Frontal cortex (tissue), 4 donors: ENCODE measurements at places on chromosomes 11 and 22.

GRCh38 chr11:97460091-97460490 lies 1070.3 kb downstream of the JRKL start:
- DNase-seq: no peak

GRCh38 chr11:14261066-14261465 lies 97.9 kb downstream of the RRAS2 start:
- DNase-seq: no peak

DNA sequence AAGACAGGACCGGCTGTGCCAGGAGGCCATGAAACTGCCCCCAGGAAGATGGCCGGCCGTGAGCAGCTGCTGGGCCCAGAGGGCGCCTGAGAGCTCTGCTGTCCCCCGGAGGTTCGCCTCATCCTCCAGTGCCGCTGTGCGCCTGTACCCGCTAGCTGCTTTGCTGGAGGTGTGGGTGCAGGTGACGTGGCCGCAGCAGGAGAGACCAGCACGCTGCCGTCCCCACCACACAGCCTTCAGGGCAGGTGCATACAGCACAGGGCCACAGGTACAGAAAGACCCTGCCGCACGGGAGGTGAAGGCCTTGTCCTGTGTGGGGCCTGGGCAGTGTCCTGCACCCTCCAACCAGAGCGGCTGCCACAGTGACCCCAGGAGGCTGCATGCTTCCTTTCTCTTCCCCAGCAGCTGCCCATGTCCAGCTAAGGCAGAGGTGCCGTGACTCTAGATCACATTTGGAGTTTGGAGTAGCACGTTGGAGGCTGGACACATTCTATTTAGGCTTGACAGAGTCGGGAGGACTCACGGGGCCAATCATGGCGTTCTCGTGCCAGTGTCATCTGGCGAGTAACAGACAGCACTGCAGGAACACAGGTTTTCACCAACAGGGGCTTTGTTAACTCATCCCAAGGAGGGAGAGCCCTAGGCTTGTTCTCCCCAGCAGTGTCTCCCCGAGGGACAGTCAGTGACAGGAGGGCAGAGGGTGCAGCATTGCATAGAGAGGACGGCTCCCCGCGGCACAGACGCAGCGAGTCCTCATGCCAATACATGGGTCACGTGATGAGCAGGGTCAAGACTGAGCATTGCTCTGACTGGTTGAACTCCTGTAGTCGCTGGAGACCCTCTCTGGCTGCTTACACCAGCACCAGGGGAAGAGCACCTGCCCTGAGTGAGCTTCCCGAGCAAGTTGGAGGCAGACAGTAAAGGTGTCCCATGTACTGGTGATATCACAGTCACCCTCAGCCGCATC lies 18.7 kb upstream of the PANX2 start:
- no peak for DNase-seq

DNA sequence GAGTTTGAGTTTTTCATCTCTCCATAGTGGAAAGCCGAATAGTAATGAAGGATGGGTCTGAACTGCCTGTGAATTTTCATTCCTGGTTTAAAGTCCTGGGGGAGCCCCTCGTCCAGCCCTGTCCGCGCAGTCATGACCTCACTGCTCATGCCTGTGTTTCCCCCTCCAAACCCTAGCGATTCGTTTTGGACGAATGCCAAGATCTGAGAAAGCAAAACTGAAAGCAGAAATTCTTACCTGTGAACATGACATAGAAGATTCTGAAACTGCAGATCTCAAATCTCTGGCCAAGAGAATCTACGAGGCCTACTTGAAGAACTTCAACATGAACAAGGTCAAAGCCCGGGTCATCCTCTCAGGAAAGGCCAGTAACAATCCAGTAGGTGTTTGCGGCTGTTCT lies 30.5 kb downstream of the CDPF1 start:
- DNase-seq: no peak

DNA sequence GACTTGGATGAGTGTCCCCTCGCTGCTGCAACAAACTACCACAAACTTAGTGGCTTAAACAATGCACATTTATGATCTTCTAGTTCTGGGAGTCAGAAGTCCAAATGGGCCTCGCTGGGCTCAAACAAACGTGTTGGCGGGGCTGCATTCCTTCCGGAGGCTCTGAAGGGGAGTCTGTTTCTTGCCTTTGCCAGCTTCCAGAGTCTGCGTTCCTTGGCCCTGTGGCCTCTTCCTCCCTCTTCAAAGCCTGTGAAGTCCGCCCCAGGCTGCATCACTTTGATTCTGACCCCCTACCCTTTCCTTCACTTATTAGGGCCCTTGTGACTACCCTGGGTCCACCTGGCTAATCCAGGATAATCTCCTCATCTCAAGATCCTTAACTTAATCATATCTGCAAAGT lies 80.3 kb upstream of the NECTIN1 start:
- no peak for DNase-seq

DNA sequence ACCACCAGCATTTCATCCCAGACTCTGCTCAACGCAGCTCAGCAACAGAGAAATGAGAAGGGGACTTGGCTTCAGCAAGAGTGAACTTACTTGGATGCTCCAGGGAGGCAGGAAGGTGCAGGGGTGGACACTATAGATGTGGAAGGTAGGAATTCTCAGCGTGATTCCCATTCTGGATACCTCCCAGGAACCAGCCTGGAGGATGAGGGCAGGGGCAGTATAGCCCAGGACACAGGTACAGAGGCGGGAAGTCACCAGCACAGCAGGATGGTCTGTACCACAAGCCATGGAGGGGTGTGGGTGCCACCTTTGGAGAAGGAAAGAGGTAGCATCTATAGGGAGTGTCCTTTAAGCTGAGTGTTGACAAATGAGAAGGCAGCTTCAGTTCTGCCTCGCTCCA lies 1275.2 kb downstream of the TBC1D22A start:
- DNase-seq: no peak

DNA sequence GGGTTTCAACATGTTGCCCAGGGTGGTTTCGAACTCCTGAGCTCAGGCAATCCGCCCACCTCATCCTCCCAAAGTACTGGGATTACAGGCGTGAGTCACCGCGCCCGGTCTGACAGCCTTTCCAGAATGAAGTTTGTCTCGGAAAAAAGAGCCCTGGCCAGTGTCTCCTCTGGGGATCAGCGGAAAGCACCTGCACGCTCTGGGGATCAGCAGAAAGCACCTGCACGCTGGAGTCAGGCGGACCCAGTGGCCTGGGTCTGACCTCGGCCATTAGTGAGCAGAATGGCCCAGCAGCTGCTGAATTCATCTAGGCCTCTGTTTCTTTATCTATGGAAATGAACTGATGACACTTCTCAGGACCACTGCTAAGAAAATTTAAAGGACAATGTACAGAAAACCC lies 10.5 kb upstream of the TESMIN start:
- no peak for DNase-seq

DNA sequence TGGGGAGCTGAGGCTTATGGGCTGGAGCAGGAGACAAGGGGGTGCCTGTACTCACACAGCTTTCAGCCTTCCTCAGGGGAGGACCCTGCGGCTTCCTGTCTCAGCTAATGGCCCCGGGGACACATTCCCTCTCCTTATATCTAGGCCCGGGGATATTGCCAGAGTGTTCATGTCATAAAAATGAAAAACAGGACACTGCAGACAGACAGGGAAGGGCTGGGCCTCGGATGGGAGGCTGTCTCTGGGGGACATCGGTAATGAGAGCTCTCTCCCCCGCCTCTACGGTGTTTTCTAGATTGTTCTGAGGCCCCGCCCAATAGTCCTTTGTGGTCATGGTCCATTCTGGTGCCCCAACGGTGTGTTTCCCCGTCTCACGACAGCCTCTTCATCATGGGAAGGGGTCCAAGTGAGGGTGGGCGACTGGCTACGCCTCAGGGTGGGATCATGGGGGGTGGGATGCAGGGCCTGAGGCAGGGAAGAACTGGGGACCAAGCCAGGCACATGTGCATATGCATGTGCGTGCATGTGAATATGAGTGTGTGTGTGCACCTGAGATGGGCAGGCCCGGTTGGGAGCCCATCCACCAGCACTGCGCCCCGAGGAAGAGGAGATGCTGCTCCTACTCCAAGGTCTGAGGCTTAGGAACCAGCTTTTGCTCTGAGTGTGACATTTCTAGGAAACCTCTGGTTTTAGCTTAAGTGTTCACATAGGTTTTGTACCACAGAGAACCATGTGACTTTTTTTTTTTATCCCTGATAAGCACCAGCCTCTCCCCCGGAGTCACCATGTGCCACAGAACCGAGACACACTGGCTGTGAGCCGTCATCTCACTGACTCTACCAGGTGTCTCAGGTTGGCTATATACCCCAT lies 5.3 kb downstream of the ARVCF start:
- no peak for DNase-seq

DNA sequence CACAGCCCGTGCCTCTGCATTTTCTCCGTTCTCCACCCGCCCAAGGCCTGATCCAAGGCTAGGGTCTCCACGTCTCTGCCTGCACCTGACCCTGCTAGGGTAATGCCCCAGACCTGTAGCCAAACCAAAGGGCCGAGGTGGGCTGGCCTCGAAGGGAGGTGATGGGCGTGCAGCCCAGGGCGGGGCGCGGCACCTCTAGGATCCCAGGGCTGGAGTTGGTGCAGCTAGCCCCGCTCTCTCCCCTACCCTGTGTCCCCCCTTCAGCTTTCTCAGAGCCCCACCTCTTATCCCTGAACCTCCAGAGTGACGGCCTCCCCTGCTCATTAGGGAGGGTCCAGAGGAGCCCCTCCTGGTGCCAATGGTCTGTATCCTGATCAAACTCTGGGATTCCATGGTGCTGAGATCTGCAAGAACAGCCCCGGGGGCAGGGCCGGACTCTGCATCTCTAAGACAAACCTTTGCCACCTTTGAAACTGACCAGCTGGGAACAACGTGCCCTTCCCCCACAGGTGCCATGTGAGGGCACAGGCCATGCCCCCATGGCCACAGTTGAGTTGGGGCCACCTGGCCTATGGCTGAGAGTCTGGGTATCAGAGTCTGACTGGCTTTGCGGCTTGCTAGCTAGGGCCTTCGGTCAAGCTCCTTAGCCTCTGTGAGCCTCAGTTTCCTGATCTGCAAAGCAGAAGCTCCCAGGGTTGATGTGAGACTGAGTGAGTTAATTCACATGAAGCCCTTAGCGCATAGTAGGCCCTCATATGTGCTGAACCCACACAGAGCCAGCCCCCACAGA lies 23.1 kb upstream of the CBX7 start:
- no peak for DNase-seq

GRCh38 chr11:73004088-73004487 lies 138.0 kb downstream of the FCHSD2 start:
- DNase-seq: no peak

DNA sequence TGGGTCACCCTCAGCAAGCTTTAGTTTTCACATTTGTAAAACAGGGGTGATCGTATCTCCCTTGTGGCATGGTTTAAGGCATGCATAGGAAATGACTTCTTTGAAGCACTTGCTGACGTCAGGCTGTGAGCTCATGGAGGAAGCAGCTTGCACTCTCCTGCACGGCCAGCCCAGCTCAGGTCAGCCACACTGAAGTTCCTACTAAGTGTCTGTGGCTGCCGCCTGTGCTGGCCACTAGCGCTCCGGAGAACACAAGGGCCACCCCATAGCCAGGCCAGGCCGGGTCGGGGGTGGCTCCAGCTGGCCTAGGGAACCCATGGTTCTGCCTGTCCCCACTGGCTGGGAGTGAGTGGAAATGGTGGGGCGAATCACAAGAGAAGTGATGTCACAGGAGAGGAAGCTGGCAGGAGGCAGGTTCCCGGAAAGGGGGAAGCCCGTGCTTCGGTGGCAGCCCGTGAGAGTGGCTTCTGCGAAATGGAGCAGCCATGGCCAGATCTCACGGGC lies 28.2 kb downstream of the KCTD17 start:
- DNase-seq: no peak
